ENCODE measurements at places on chromosomes 2 and 18.

DNA sequence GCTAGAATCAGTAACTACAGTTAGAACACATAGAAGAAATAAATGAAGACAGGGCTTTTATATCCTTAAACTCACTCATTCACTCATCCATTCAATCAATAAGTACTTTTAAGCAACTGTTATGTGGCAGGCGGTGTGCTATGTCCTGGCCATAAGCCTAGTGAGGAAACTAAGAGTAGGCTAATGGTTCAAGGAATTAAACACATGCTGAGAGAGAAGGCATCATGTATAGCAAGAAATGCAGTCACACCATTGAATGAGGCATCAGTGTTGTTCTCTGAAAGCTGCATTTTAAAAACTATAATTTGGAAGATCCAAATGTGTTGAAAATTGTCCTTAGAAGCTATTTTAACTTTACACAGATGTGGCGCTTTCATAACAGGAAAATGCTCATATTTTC is 86.5 kb upstream of the DTNA start:
- DNase-seq: no peak

GRCh38 chr2:49044350-49045079 is 109.8 kb downstream of the FSHR start:
- no peak for DNase-seq

- DNase-seq: peak; percentile 51
Observed at GRCh38 chr2:86272111-86272510, 65.3 kb downstream of the REEP1 start.

- DNase-seq: no peak
Observed at GRCh38 chr2:207256476-207257207, 90.9 kb upstream of the KLF7 start.

DNA sequence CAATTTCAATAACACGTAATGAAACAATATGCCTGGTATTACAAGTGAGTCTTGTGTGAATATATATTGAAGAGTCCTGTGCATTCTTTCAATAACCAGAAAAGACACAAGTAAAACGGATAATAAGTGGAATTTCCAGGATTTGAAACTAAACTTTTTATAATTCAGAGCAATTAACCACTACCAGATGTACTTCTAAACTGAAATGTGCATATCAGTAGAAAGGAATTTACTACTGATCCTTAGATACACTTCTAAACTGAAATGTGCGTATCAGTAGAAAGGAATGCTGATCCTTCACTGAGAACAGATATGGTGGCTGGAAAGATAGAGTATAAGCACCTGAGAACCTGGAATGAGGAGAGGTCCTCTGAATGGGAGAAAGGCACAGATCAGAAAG is 470.9 kb upstream of the SPHKAP start:
- DNase-seq: no peak

GRCh38 chr18:13566941-13567746 is 159.2 kb downstream of the FAM210A start:
- peak; percentile 99 for DNase-seq

GRCh38 chr2:191351921-191352320 is 106.7 kb downstream of the MYO1B start:
- DNase-seq: no peak

DNA sequence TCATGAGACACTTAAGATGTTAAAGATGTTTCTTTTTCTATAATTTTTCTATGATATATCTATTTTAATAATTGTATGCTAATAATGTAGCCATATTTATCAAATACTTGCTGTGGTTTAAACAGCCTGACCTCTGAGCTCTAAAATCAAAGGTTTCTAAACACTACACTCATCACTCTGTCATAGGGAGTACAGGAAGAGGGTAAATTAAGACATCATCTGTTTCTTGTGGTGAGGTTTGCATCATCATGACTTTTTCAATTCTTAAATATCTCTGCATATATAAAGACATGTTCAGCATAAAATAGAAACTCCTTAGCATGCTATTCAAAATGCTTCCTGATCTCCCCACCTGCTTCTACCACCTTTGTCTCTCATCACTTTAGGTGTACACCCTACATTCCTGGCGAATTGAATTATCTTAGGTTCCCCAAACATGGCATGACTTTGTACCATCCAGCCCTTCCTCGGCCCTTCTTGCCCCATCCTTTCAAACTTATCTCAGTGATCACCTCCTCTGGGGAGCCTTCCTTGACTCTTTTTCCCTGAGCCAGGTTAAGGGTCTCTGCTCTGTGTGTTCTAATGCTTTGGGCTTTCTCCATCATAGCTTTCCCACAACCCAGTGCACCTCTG is 105.3 kb upstream of the TTN start:
- DNase-seq: peak; percentile 69

GRCh38 chr2:24907116-24907515 is 12.9 kb downstream of the ADCY3 start:
- DNase-seq: peak; percentile 55
